NCI-H774 (cell line): ENCODE measurements at places on chromosomes 6 and 20.
A peak's percentile ranks its signal among the peaks of the same experiment; 100 is the strongest.

DNA sequence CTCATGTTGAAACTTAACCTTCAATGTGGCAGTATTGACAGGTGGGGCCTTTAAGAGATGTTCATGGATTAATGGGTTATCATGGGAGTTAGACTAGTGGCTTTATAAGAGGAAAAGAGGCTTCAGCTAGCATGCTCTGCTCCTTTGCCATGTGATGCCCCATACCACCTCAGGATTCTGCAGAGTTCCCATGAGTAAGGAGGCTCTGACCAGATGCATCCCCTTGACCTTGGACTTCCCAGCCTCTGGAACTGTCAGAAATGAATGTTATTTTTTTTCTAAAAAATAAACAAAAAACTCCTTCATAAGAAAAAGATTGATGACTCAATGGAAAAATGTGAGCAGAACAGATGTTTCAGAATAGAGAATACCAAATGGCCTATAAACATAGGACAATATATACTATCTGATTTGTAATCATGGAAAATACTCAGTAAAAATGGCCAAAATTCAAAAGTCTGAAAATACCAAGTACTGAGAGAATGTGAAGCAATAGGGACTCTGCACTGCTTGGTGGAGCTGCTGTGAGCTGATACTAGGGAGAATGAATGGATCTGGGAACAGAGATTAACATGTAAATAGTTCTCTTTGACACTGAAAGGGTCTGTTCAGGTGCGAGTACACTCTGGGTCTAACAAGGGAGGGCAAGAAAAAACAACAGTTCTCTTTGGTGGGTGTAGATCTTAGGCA is 7.4 kb upstream of the TRIM39 start:
- no peak for DNase-seq

DNA sequence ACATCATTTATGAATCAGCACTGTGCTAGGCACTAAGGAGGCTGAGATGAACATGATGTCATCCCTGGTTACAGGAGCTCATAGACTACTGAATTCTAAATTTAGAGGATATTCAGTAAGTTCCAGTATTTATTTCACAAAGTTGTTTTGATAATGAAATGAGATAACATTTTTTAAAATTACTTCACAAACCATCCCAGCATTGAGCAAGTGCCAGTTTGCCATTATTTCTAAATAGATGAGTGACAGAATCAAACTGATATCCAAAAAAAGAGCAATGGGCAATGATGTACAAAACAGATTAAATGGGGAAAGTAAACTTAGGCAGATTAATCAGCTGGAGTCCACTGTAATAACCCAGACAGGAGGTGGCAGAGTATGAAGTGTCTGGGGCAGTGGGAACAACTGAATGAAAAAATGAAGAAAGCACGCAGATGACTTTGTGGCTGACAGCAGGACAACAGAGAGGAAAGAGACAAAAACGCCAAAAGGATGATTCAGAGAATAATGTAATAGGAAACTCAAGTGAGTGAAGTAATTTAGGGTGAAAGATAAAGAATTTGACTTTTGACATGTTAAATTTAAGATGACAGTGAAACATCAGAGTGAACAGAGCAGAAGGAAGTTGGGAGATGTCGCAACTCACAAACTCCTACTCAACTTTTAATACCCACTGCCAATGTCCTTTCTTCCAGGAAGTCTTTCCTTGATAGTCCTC is 70.2 kb downstream of the RCAN2 start:
- no peak for DNase-seq

GRCh38 chr6:54135665-54136369 is 24.6 kb downstream of the MLIP start:
- DNase-seq, result peak; percentile 6

DNA sequence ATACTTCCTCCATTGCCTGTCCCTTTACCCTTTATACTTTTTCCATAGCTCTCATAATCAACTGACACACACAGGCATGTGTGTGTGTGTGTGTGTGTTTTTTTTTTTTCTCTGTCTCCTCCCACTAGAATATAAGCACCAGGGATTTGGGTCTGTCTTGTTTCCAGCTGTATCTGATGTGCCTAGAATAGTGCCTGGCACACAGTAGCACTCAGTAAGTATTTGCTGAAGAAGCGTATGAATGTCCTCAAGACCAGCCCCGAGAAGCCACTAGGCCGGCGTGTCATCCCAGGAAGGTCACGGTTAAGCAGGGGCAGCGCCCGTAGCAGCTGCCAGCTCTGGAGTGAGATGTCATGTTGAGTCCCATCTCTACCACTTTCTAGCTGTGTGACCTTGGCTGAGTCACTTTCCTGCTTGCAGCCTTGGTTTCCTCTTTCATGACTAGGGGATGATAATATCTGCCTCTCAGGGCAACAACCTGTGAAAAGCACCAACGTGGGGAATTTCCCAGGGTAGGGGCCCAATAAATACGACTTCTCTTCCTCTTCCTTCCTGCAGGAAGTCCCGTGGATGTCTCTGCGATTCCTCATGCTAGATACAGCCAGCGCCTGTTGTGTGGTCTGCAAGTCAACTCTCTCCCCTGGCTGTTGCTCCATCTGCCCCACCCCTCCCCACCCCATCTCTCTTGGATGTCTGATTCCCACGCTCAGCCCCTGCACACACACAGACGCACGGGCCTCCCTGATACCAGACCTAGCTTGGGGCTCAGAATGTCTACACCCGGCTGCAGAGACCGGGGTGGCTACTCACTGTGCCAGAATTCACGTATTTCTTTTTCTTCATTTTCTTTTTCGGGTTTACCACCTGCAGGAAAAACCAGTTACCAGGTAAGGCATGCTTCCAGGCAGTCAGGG is 58.1 kb downstream of the RAB44 start:
- no peak for DNase-seq

DNA sequence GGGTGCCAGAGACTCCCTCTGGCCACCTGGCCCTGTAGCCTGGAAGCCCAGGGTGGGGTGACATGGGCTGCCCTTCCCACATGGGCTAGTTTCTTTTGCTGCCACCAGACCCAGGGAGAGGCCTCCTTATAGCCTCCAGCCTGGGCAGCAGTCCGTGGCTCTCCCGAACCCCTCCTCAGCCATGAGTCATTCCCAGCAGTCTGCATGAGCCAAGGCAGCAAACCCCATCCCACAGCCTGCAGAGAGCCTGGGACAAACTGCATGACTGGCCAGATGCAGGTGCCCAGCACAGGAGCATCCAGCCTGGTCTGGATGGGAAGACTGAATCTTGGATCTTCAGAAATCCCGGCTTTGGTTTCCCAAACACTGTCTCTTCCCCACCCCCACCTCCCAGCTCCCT is 75.7 kb downstream of the MRPL14 start:
- no peak for DNase-seq
